ENCODE measurements at places on chromosomes 16 and 17.

GRCh38 chr17:6547336-6547735, 9.0 kb downstream of the PITPNM3 start:
- DNase-seq: no peak

- peak; percentile 75 for DNase-seq
Observed at GRCh38 chr17:43170140-43170765, 761 bp upstream of the NBR1 start.

DNA sequence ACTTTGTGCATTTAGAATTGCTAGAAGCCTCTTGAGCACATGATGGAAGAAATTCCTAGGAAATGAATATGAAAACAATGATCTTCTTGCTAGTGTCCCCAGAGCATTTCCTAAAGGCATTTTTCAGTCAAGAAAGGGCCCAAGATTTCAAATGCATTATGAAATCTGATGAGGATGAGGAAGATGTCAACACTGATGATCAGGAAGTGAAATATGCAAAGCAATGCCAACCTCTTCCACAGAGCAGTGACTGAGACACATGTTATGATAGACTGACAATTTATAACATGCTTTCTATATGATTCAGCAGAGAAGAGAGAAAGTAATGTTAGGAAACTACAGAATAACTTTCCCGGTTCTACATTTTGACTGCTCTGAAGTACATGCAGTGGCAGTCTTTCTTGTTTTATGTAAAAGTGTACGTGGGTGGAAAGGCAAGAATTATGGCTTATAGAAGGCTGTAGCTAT, 859.1 kb upstream of the GOT2 start:
- DNase-seq: no peak

GRCh38 chr17:72396121-72396520, 275.3 kb downstream of the SOX9 start:
- DNase-seq: no peak

DNA sequence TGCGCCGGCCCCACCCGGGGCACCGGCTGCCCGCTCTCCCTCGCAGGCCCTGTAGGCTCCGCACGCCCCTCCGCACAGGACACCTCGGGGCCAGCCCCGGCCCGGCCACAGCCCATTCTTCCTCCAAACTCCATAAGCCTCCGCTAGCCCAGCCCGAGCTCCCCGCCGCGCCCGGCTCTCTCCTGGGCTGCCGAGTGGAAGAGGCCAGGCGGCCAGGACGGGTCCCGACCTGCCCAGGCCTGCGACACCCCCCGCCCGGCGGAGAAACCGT, 397 bp downstream of the NCOR1 start:
- DNase-seq: peak; percentile 71

All from glutamatergic neuron (in vitro differentiated cells).